Endodermal cell (in vitro differentiated cells): ENCODE measurements at places on chromosomes 5 and 9. TPM values are rescaled to one million over a fixed set of nuclear protein-coding genes. Genes with fewer than 3 reads are reported as not detected.

YTHDC2 gene
- 23.3 to 26.8 TPM (median 25.6 TPM) in 3 replicates for total RNA-seq

TSSK1B gene
- total RNA-seq, result 0.11 TPM in 1 of 2 replicates, not detected in the other

AGGF1 gene
- 20.8 and 22.8 TPM in 2 replicates for total RNA-seq

PRRX2 gene
- total RNA-seq, result 1.0 to 2.2 TPM (median 1.9 TPM) in 3 replicates

GABRA1 gene
- 0.33 TPM in 1 of 2 replicates, not detected in the other for total RNA-seq

PITX1 gene
- 0.54 to 2.3 TPM (median 1.3 TPM) in 3 replicates for total RNA-seq

FBP2 gene
- total RNA-seq, result not detected in 3 replicates

TXNDC8 gene
- not detected in 3 replicates for total RNA-seq

TGFBI gene
- 4.3 to 8.4 TPM (median 4.9 TPM) in 3 replicates for total RNA-seq

C5orf58 gene
- total RNA-seq, result 1.2 TPM in 1 of 3 replicates, not detected in the others

ERMP1 gene
- 22.0 and 22.8 TPM in 2 replicates for total RNA-seq

CYSRT1 gene
- total RNA-seq, result 1.4 to 1.6 TPM (median 1.4 TPM) in 3 replicates

FOXD4 gene
- 0.26 and 0.47 TPM in 2 replicates for total RNA-seq

PDZD2 gene
- total RNA-seq, result 12.6 and 14.6 TPM in 2 replicates

UBE2B gene
- 54.5 to 77.1 TPM (median 56.1 TPM) in 3 replicates for total RNA-seq

LHX2 gene
- 0.23 to 0.29 TPM (median 0.27 TPM) in 3 replicates for total RNA-seq

ENTREP1 gene
- total RNA-seq, result 13.7 to 42.6 TPM (median 13.9 TPM) in 3 replicates

PHYHD1 gene
- total RNA-seq, result 13.8 to 15.2 TPM (median 15.0 TPM) in 3 replicates

MUSK gene
- not detected in 2 replicates for total RNA-seq

SLC1A1 gene
- 5.5 to 24.7 TPM (median 5.7 TPM) in 3 replicates for total RNA-seq

CSF1R gene
- 0.25 TPM in 1 of 2 replicates, not detected in the other for total RNA-seq

SH3RF2 gene
- 2.2 and 2.6 TPM in 2 replicates for total RNA-seq

KIAA0825 gene
- 2.5 and 3.1 TPM in 2 replicates for total RNA-seq

COL23A1 gene
- total RNA-seq, result 58.5 and 71.3 TPM in 2 replicates

FRRS1L gene
- 1.5 and 1.6 TPM in 2 replicates for total RNA-seq

ABO gene
- 0.59 and 1.2 TPM in 2 replicates for total RNA-seq

PCDHA1 gene
- 2.5 and 2.9 TPM in 2 replicates for total RNA-seq

OR1J2 gene
- total RNA-seq, result not detected in 3 replicates

INSYN2B gene
- not detected in 2 replicates for total RNA-seq

FOXD4L6 gene
- total RNA-seq, result not detected in 2 replicates

NRARP gene
- 5.8 to 14.9 TPM (median 12.9 TPM) in 3 replicates for total RNA-seq

MROH2B gene
- total RNA-seq, result not detected in 3 replicates

DENND1A gene
- 29.1 and 29.5 TPM in 2 replicates for total RNA-seq

ADAMTS2 gene
- total RNA-seq, result 2.6 and 3.7 TPM in 2 replicates

C9orf153 gene
- 0.51 to 0.99 TPM (median 0.53 TPM) in 3 replicates for total RNA-seq

NEUROG1 gene
- not detected in 2 replicates for total RNA-seq

CNTNAP3 gene
- total RNA-seq, result 2.6 and 3.6 TPM in 2 replicates

FOXD4L4 gene
- total RNA-seq, result 0.19 to 0.35 TPM (median 0.31 TPM) in 3 replicates

SLC25A2 gene
- 0.50 and 0.68 TPM in 2 replicates for total RNA-seq

IGIP gene
- total RNA-seq, result 2.0 to 2.7 TPM (median 2.5 TPM) in 3 replicates

SPATA31E1 gene
- not detected in 3 replicates for total RNA-seq

SLC34A3 gene
- 0.11 TPM in 1 of 2 replicates, not detected in the other for total RNA-seq

C9 gene
- total RNA-seq, result not detected in 2 replicates

TEX48 gene
- not detected in 3 replicates for total RNA-seq

OR1B1 gene
- not detected in 2 replicates for total RNA-seq

OGN gene
- total RNA-seq, result not detected in 2 replicates

LURAP1L gene
- total RNA-seq, result 0.66 to 1.6 TPM (median 1.3 TPM) in 3 replicates

TLX3 gene
- total RNA-seq, result not detected in 2 replicates

VAV2 gene
- 30.9 and 35.9 TPM in 2 replicates for total RNA-seq

PLAC8L1 gene
- total RNA-seq, result 1.00 TPM in 1 of 3 replicates, not detected in the others

CCDC192 gene
- 1.2 to 1.3 TPM (median 1.2 TPM) in 3 replicates for total RNA-seq
